ENCODE measurements at places on chromosomes 1 and 21. TPM values are rescaled to one million over a fixed set of nuclear protein-coding genes. Genes with fewer than 3 reads are reported as not detected.

DNA sequence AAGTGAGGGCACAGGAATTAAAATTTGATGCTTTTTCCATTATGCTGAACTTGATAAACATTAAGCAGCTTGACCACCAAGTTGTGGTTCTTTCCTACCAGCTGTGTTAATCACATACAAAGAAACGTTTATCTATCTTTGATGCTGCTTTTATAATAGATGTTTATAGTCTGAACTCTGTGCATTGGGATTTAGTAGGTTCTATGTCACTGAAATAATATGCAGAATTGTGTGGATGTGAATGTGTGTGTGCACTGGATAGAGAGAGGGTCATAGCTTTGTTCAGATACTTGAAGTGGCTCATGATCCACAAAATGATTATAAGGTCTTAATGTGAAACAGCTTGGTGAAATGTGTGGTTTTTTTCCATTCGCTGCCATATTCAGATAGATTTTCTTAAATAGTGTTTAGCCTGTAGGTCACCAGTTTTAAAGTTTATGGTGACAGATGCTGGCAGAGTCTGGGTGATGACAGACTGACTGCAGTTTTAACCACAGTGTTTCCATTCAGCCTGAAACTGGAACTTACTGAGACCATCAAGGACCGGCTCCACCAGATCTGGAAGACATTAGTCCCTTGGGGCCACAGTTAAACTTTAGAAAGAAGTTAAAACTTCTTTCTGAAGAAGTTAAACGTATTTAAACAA is 10.2 kb downstream of the DDI2 start:
- no peak for DNase-seq

DNA sequence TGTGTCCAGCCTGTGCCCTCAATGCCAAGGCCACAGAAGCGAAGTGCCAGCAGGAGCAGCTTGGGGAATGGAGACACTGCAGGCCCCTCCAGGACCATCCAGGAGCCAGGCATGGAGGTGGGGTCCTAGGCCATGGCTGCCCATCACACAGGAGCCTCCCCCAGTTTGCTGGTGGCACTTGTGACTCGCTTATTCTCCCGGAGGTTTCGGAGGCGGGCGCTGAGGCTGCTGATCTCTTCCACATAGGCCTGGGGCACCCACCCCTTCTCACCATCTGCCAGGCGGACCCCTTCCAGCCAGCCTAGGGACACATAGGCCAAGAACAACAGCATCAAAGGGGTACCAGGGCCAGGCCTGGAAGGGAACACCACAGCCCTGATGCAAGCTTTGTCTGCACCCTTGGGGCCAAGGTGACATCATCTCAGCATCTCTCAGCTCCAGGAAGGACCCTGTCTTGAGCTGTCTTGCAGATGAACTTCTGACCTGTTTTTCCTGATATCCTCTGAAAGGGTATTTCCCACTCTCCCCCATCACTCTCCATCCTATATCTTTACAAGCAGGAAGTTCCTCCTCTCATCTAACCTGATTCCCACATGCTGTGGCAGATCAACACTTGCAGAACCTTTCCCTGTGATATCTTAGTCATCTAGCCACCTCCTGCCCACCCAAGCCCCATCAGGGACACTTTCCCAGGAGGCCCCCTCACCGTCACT is 13.9 kb downstream of the ARHGEF19 start:
- no peak for DNase-seq

DNA sequence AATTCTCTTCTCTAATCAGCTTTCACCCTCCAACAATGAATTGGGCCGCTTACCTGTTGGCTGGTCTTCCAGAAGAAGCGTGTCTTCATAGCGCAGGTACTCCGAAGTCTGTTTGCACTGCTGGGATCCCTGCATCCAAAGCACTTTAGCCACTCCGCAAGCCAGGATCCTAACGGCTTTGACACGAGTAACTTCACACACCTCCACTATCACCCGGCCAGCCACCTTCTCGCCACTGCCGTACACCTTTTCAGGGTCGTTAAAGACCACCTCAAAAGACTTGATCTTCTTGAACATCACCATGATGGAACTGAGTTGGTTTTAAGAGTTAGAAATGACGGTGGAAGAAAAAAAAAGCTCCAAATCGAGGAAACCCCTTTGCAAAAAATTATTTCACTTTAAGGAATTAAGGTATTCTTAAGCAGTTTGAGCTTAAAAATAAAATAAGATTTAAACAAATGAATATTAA is 381 bp downstream of the TXNIP start:
- DNase-seq, result no peak

DNA sequence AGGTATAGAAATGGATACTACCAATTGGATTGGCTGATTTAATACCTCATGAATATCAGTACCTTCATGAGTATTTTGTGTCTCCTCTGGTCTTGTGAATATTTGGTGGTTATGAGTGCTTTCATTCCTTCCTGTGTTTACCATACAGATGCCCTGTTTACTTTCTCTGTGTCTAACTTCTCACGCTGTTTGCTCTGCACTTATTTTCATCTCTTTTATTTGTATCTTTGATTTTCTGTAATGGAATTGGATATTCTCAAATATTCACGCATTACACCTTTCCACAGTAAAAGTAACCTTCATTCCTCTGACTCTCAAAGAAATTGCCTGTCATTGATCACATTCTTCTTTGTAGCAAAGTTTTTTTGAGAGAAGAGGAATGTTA is 16.8 kb downstream of the CNST start:
- DNase-seq, result no peak

- no peak for DNase-seq
These were observed 27.5 kb downstream of the UBASH3A start for GRCh38 chr21:42431196-42431595.

GRCh38 chr1:245748646-245749045 is 593.9 kb downstream of the KIF26B start:
- DNase-seq, result no peak

- DNase-seq, result no peak
These were observed 977 bp downstream of the TRAF3IP3 start for GRCh38 chr1:209756615-209757445.

DNA sequence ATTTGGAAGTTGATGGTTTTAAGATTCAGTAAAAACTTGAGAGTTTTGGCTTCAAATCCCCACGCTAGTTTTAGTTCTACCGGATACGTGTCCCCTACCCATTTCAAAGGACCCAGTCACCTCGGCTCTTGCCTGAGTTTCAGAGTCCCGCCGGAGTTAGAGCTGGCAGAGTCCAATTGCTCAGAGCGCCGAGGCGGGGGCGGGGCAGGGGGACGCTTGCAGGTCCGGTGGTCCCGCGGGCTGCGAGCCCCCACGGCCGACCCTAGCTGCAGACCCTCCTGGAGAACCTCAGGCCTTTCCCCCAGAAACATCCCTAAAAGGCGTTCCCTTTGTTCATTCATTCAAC is 765 bp upstream of the VPS45 start:
- no peak for DNase-seq

GRCh38 chr1:9258629-9259028 is 24.1 kb downstream of the H6PD start:
- DNase-seq, result no peak

DNA sequence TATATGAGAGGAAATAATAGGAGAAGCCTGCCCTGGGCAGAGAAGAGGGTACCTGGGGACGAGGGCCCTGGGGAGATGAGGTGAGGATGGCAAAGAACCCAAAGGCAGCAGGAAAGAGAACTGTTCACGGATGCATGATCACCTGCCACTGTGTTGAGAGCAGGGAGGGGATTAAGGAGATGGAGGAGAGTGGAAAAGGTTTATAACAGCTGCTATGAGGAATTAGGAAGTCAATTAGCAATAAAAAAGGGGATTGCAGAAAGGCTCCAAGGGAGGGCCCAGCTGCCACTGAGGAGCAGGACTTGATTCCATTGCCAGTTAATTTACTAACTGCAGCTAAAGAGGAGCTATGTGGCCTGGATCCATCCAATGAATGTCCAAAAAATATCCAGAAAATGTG is 61.1 kb downstream of the GFI1 start:
- no peak for DNase-seq

- no peak for DNase-seq
These were observed 110.0 kb upstream of the PRDX6 start for GRCh38 chr1:173367136-173367535.

The TEX38 gene
- total RNA-seq, result not detected

The MTFR1L gene
- 15.0 TPM for total RNA-seq

The CHI3L1 gene
- total RNA-seq, result 0.79 TPM

Measured in bronchial epithelial cell (primary cell).